ENCODE measurements at places on chromosomes 4 and X. TPM values are rescaled to one million over a fixed set of nuclear protein-coding genes. Genes with fewer than 3 reads are reported as not detected.

DNA sequence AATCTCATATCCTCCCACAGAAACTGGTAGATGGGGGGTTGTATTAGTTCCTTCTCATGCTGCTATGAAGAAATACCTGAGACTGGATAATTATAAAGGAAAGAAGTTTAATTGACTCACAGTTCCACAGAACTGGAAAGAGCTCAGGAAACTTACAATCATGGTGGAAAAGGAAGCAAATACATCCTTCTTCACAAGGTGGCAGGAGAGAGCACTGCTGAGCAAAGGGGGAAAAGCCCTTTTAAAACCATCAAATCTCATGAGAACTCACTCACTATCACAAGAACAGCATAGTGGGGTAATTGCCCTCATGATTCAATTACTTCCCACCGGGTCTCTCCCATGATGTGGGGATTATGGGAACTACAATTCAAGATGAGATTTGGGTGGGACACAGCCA is 250.5 kb upstream of the GPRIN3 start:
- DNase-seq, result no peak

DNA sequence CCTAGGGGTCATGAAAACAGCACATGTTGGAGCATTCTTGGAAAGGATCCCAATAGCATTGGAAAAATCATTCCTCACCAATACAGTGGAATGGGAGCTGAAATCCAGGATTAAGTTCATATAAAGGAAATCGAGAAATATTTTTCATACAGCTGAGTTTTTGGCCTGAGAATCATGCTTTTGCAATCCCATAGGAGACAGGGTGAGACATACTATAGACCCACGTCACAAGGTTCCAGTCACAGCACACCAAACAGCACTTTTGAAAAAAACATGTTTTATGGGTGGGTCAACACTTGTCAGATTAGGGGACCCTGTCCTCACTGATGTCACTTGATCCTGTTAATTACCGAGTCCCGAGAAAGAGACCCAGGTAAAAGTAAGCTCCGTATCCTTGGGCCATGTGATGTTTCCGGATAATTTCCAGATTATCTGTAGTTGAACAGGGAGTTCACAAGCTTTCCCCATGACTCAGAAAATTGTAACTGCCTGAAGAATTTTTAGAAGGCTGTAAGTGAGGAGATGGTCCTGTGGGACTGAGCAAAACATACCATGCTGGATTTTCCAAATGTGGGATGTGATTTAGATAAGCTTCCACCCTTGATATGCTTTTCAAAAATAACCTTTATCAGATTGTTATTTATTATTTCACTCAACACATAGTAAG is 80.9 kb upstream of the TLR3 start:
- DNase-seq, result no peak

GRCh38 chr4:177182166-177182565 is 127.5 kb upstream of the NEIL3 start:
- DNase-seq, result no peak

DNA sequence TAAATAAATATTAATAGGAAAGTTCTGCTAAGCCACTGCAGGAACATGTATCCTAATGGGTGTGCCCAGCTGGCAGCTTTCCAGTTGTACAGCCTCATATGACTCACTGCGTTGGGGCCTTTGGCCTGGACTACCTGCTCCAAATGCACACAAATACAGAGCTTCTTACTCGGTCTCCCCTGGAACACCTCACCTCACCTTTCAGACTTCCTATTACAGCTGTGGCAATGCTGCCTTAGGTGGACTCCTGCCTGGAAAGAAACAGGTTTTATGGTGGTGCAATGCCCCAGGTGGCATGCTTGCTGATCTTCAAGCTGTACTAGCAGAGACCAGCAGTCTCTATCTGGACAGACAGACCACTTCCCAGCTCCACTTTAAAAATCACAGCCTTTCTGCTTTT is 85.7 kb upstream of the EXOC1L start:
- DNase-seq, result peak; percentile 85

- no peak for DNase-seq
These were observed 9.1 kb downstream of the IGFBP7 start for GRCh38 chr4:57100979-57101651.

- no peak for DNase-seq
These were observed 297.7 kb upstream of the HAND2 start for GRCh38 chr4:173827707-173828106.

DNA sequence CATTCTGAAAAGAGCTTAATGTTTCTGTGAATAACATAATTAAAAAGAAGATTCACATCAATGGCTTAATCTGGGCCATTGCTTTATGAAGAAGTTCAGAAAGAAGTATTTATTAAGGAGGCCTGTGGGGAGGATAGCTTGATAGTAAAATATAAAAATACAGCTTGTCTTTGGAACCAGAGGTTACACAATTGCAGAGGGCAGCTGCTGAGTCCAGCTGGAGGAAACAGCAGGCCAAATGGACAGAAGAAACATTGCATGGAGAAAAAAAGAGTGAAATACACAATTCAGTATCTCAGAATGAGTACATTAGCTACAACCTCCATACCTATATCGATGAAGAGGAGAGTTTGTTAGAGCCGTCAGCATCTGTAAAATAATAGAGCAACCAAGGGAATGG is 148.0 kb upstream of the NPY2R start:
- DNase-seq, result no peak

DNA sequence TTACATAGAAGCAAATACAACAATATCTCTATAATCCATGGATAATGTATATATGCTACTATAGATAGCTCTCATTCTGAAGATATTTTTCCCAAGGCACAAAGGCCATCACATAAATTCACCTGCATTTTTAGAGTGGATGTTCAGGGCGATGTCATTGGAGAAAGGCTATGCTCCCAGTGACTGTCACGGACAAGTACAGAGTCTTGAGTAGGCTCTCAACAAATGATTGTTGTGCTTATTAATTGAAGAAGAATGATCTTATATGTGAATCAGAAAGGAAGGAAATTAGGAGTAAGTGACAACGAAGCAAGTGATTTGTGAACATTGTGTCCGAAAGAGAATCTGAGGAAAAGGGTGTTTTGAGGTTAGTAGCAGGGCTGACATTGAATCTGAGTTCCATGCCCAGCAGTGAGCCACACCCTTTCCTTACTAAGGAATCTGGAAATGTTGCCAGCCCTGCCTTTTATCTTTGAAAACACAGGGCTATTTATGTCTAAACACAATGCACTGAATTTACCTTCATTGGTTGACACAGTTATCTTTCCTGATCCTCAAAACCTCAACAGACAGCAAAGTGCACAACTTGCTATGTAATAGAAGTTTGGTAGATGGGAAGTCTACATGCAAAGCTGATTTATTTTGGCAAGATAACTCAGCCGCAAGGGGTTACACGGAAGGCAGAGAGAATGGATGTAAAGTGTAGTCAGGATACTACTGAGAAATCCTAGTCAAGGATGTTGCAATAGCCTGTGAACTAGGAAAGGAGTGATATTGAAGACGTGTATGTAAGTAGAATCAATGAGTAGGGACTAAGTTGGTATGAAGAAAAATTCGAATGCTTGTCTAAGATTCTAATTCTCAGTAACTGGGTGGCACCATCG is 50.4 kb downstream of the SORBS2 start:
- DNase-seq, result no peak

DNA sequence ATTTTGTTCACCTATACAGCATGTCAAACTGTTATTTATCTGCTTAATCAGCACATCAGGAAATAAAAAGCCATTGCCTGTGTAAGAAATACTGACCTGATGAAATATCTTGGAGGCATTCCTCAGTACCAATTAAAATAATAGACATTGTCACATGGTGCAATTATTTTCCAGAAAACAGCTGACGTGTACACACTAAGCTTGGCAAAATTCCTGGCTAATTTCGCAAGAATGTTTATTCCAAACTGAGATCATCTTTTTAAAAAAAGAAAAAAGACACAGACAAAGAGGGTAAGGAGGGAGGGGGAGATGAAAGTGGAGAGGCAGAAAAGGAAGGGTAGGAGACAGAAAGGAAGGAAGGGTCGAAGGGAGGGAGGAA is 61.9 kb upstream of the NFKB1 start:
- DNase-seq, result peak; percentile 61

- DNase-seq, result no peak
These were observed 46.7 kb downstream of the KCNIP4 start for GRCh38 chr4:21901831-21902230.

GRCh38 chrX:17632942-17633341 is 104.4 kb upstream of the SCML1 start:
- no peak for DNase-seq

DNA sequence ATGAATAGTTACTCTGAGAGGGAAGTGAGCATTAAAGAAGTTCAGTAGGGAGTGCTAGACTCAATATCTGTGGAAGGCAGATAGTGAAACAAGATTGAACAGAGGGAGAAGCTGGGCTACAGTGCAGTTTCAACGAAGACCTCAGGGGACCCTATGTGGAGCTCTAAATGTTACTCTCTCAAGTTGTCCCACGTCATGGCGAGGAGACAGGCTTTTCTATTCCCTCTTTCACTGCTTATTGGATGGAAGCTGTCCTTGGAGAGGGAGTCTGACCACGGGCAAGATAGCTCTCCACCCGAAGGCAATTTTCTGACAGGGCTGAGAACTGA is 42.3 kb upstream of the CCSER1 start:
- DNase-seq, result no peak

DNA sequence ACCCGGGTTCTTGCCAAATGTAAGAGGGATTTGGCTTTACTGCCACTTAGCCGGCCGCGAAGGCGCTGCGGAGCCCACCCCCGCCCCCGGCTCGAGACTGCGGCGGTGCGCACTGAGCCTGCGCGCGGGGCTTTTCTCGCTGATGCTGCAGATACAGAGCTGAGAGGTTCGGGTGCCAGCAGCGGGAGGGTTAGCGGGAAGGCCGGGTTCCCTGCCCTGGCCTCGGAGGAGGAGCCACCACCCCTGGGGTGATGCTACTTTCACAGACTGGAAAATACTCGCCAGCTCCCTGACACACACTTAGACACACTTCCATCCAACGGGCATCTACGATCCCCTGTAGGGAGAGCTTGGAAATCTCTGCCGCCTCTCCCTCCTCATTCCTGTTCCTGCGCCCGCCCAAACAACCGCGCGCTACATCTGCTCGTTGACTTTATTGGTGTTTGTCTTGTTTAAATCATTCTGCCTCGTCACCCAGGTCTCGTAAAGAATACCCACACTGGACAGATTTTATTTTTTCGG is 2.1 kb upstream of the PCDH7 start:
- no peak for DNase-seq

DNA sequence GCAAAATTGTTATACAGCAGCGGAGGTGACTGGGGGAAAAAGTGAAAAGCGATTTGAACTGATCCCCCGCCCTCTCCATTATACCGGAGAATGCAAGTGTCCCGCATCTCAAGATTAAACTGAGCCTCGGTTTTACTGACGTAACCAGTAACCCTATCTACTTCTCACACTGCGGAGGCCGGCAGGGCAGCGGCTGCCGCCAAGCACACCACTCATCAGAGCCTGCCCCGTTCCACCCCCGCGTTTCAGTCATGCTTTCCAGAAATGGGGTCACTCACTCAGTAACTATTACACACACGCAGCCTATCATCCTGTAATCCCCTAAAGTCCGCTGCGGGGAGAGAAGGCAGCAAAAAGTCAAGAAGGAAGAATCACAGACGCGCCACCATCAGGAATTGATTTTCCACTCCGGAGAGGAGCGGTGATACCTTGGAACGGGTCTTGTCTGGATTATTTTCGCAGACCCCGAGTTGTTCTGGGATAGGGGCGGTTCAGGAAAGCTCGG is 1.4 kb downstream of the RPS6KA3 start:
- DNase-seq, result peak; percentile 27

ITIH6 gene
- not detected for total RNA-seq

TBCK gene
- 29.9 TPM for total RNA-seq

Data from lower leg skin (tissue), 4 donors.